ENCODE measurements at places on chromosomes 2 and 18.

- DNase-seq = no peak
Observed at GRCh38 chr2:237251986-237252385, 162.0 kb downstream of the COL6A3 start.

DNA sequence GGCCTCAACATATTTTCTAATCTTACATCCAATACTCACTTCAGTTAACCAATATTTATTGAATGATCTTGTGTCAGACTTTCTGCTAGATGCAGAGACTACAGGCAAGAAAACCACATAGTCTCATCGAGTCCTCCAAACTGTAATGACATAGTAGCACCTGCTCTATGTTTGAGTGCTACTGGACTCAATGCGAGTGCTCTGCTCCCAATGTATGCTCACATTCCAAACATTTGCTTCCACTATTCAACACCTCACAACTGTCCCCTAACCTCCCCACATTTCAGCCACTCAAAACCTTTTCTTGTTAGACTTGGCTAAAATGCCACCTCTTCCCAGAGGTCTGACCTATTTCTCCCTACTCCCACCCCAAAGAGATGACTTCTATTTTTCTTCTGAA is 65.2 kb downstream of the SLC66A3 start:
- no peak for DNase-seq

DNA sequence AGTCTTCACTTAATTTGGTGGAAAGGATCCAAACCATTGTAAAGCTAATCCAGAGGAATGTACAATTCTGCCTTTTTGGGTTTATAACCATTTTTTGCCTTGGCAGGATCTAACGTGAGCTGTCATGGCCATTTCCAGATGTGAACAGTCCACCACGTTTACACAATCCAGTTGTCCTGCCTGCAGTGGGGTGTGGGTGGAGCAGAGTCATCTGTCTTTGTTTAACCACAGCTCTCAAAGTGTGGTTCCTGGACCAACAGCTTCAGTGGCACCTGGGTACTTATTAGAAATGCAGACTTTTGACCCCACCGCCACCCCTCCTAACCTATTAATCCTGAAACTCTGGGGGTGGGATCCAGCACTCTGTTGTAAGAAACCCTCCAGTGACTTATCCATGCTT is 35.9 kb downstream of the FHOD3 start:
- no peak for DNase-seq

DNA sequence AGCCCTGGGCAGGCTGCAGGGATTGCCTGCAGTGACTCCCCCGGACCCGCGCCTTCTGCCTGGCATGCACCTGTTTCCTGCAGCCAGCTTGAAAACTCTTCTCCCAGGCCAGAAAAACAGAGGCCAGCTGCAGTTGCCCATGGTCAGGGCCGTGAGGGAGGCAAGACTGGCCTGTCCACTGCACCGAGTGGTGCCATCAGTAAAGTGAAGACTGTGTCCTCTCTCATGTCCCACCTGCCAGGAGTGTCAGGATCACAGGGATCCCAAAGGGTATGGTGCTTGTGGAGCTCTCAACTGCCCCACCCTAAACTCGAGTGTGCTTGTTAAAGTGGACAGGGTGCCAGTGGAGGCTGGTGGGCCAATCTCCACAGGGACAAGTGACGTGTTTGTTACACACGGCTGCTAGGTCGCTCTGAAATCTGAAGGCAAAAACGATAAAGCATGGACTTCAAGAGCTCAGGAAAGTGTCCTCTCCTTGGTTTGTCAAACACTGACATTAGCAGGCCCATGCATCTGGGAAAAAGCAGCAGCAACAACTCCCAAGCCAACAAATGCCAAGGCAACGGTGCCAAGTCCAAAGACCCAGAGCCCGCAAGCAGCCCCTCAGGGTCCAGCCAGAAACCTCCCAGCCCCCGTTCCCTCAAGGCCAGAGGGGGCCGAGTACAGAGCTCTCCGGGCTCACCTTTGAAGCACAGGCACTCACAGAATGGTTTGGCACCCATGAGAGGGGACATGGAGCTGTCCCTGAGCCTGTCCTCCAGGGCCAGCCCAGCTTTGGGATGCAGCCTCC is 213.2 kb downstream of the HDAC4 start:
- DNase-seq = no peak

- DNase-seq = no peak
Observed at GRCh38 chr2:26081556-26081955, 47.7 kb downstream of the RAB10 start.

DNA sequence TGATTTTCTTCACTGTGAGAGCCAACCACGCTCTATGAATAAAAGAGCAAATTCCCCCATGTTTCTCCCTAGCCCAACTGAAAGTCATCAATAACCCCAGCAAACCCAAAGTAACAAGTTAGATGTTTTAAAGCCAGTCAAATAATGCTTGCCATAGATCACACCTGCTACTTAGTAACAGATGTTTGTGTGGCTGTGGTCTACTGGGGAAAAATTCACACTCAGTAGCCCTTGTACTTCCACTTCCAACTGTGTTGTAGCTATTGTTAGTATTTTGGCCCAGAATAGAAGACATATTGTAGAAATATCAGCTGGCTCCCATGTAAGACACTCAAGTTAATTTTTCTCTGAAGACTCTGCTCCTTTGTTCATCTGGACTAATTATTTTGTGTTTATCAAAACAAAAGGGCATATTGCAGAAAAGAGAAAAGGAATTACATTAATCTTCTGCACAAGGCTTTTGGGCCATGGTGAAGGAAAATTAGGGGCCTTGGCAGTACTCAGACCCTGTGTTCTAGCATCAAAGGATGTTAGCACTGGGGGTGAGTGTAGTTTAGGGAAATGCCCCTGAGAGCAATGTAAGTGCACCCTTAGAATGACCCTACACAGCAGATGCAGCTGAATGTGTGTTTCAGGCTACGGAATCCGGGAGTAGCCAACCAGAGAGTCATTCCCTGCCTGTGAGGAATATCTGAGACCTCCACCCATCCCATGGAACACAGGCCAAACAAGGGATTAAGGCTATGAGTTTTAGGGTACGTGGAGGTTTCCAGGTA is 521.9 kb downstream of the EPHA4 start:
- no peak for DNase-seq

- DNase-seq = peak; percentile 30
Observed at GRCh38 chr2:88600038-88600465, 27.2 kb downstream of the EIF2AK3 start.

DNA sequence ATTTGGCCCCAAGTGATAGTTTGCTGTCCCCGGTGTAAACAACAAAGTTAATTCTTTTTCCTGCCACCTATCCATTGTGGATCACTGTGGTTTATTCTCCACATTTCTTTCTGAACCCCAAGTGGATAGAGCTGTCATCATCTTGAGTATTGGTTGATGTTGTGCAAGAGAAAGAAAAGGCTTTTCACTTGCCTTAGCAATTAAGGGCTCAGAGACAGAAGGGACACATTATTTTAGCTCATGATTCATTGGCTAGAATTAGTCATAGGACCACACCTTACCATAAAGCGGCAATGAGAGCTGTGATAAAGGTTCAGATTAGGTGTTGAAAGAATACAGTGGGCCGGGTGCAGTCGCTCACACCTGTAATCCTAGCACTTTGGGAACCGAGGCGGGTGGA is 442.1 kb upstream of the DCC start:
- DNase-seq = no peak

- DNase-seq = no peak
Observed at GRCh38 chr2:33013684-33014110, 66.9 kb downstream of the LTBP1 start.

Measured in activated gamma-delta T cell treated with anti-CD3 and anti-CD28 coated beads, Interleukin-2, amount 50 U/mL, for 16 hours (primary cell).